ENCODE measurements at places on chromosomes 3 and 15. TPM values are rescaled to one million over a fixed set of nuclear protein-coding genes. Genes with fewer than 3 reads are reported as not detected.

DNA sequence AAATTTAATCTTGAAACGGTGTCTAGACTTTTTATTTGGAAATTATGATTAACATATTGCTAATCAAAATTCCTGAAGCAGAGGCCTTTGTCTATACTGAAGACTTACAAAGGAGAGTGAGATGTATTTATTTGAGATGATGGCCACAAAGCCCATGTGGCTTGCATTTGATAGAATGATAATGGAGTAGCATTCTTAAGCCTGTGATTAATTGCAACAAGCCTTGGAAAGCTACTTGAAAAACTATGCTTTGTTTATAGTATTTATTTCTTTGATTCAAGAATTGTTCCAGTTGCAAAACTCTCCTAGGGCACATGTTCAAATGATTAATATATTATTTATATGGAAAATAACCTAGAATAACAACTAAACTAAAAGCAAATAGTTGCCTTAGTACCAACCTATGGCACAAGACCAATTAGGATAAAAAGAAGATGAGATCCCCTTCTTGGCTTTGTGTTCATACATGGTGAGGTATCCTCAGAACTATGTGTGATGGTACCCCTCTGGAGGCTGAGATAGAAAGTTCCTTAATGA, 244.1 kb upstream of the TBL1XR1 start:
- DNase-seq = no peak

GRCh38 chr3:129106320-129106719, 15.3 kb downstream of the RAB43 start:
- no peak for DNase-seq

GRCh38 chr3:136716629-136717028, 35.5 kb downstream of the STAG1 start:
- no peak for DNase-seq

GRCh38 chr3:50620420-50620819, 3.5 kb downstream of the MAPKAPK3 start:
- no peak for DNase-seq

GRCh38 chr15:39864116-39864515, 56.0 kb downstream of the GPR176 start:
- no peak for DNase-seq

DNA sequence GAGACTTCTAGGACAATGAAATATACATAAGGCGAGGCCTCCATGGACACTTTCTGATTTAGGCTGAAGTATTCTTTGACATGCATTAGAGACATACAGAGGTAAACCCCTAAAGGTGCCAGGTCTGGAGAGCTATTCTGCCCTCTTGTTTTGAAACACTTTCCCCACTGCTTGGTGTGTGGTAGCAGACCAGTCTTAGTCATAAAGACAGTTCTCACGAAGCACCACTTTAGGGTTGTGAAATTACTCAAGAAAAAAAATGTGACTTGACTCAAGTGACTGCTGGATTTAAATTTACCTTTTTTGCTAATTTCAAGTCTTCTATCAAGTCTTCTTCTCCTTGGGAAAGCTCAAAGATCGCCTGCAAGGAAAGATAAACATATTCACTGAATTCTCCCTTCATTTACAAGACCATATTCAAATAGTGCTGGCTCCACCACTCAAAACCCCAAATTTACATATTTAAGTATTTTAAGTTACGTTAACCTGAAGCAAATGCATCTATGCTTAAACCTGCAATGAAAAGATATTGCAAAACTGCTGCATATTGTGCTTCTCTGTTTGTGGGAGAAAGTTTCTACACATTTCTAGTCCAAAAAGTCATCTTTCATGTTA, 48.4 kb downstream of the ARHGEF3 start:
- DNase-seq = no peak

GRCh38 chr3:14845826-14846225, 27.1 kb downstream of the FGD5 start:
- no peak for DNase-seq

GRCh38 chr15:41862515-41863116, 24.0 kb downstream of the PLA2G4B start:
- no peak for DNase-seq

- no peak for DNase-seq
Measured at GRCh38 chr3:188206787-188207186, 52.8 kb downstream of the LPP start.

DNA sequence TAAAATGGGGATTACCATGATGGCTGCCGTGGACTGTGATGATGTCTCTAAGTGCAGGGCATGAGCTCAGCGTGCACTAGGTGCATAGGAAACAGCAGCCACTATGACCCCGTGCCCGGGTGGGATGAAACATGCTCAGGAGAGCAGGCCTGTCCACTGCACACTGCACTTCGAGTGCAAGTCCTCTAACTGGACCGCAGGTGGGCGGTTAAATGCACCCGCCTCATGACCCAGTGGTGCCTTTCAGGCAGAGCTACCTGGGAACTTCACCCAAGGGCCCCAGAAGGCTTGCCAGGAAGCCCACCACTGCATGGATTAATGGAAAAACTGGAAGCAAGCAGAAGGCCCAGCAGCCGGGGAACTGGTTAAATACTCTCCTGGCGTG, 34.0 kb downstream of the PRKCD start:
- no peak for DNase-seq

GRCh38 chr3:190533511-190534281, 19.8 kb downstream of the IL1RAP start:
- peak; percentile 96 for DNase-seq

- no peak for DNase-seq
Measured at GRCh38 chr3:136186344-136186743, 9.8 kb downstream of the MSL2 start.

GRCh38 chr3:74897006-74897405, 282.5 kb upstream of the CNTN3 start:
- no peak for DNase-seq

- DNase-seq = no peak
Measured at GRCh38 chr3:112856537-112856936, 9.9 kb upstream of the CD200R1L start.

DNA sequence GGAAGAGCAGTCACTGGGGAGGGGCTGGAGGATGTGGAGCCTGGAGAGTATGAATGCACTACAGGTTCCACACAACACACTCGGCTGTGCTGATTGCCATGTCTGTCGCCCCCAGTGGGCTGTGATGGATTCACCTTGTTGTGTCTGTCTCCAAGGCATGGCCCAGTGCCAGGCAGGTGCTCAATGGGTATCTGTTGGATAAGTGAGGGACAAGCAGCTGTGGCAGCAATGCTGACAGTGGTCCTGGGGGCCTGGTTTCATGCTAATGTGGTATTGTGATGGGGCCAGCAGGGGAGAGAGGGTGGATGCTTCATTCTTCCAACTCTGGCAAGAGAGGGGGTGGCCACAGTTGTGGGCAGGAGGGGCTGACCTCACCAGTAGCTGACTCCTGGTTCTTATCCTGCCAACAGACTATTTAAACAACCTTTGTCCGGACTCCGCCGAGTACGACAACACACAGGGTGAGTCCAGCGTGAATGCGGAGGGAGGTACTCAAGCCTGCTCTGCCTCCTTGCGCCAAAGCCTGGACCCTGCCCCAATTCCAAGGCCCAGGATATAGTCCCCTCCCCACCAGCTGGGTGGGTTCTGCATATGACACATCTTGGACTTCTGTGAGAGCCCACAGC, 47.3 kb upstream of the NR2C2 start:
- no peak for DNase-seq

GRCh38 chr3:129432036-129432435, 3.6 kb upstream of the EFCAB12 start:
- no peak for DNase-seq

- DNase-seq = no peak
Measured at GRCh38 chr15:31974154-31974794, 56.0 kb upstream of the CHRNA7 start.

DNA sequence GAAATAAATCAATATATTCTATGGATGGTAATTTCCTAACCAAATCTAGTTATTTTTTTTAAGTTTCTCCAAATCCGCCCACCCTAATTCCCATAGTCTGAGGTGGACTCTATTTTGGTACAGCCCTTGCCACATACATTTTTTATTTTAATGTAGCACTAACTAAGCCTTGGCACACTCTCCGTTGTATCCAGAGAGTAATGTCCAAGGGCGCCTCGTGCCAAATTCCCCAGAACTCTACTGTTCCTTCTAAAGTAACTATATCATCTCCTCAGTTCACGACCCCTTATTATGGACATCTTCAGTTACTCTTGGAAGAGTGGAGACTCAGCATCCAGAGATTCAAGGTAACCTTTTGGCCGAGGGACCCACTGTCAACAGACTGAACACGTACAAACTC, 1.3 kb downstream of the VGLL3 start:
- no peak for DNase-seq

GRCh38 chr3:30457726-30458125, 148.7 kb upstream of the TGFBR2 start:
- DNase-seq = no peak

DNA sequence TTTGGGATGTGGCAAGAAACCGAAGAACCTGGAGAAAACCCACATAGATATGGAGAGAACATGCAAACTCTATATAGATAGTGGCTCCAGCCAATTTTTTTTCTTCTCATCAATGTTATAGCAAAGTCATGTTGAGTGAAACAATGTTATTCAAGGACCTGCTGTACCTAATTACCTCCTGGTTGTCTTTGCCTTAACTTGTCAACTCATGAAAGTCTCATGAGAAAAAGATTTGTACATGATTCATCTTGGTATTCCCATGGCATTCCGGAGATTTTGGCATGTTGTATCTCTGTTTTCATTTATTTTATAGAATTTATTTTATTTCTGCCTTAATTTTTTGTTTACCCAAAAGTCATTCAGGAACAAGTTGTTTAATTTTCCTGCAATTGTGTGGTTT, 303.8 kb upstream of the CDIN1 start:
- no peak for DNase-seq

GRCh38 chr15:98775498-98776230, 127.3 kb downstream of the IGF1R start:
- no peak for DNase-seq

DNA sequence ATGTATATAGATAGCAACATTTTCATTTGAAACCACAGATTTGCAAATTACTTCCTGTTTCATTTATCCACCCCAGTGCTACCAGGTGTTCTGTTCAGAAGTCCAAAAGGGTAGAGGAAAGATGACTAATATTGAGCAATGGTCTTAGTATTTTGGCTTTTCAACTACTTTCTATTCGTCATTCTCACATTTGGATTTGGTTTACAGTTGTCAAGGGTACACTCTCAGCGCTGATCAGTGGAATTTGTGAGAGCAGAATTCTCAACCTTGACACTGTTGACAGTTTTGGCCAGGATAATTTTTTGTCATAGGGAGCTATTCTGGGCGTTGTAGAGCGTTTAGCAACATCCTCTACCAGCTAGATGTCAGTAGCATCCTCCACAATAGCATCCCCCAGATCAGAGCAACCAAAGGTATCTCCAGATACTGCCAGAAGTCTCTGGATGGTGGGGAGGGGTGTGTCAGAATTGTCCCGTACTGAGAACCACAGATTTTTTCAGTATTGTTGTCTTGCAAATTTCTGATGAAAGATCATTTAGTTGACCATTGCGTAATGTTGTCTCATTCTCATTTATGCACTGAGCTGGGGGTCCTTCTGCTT, 4.2 kb downstream of the HMCES start:
- no peak for DNase-seq

DNA sequence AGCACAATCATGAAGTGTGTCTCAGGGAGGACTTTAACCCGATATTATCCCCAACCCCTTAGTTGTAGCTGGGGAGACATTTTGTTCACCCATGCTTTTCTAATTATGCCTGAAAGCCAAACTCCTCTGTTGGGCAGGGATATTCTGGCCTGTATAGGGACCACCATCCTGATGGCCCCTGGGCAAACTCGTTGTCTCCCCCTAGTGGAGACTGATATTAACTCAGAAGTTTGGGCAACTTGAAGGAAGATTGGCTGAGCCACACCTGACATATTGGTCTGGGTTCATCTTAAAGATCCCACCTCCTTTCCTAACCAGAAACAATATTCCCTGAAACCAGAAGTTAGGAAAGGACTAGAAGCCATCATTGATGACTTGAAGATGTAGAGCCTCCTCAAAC, 42.3 kb downstream of the TM4SF18 start:
- DNase-seq = no peak

- DNase-seq = no peak
Measured at GRCh38 chr3:1955750-1956149, 142.9 kb upstream of the CNTN4 start.

GRCh38 chr15:62740141-62741004, 302.2 kb upstream of the TPM1 start:
- DNase-seq = no peak

GRCh38 chr3:112765531-112765930, 81.1 kb downstream of the CD200R1L start:
- no peak for DNase-seq

DNA sequence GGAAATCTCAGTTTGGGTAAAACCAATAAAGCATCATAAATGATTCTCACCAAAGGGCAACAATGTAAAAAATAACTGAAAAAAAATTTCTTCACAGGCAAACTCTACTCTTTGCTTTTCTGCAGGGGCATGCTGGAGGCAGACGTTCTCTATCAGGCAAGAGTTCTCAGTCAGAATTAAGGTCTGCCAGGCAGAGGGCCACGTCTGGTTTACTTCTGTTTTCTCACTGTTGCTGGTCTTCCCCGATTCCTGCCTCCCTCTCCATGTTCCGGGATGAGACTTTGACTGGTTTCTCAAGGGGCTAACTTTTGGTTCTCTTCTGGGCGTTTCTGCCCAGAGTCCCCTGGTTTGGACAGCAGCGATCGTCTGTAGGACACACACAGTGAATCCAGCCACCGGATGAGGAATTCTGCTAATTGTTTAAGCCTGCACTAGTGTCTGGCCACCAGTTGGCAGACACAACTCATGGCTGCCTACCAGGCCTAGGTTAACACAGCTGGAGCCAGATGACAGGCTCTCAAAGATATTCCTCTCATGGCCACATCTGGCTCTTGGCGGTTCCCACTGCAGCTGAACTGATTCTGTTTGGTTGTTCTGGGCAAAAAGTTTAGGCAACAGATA, 273.1 kb downstream of the FOXP1 start:
- no peak for DNase-seq

- peak; percentile 25 for DNase-seq
Measured at GRCh38 chr3:50550079-50550736, 17.3 kb downstream of the C3orf18 start.

GRCh38 chr3:182732232-182733015, 60.9 kb upstream of the ATP11B start:
- no peak for DNase-seq

- no peak for DNase-seq
Measured at GRCh38 chr3:111047042-111047441, 24.6 kb upstream of the NECTIN3 start.

GRCh38 chr3:189944285-189945145, 176.2 kb downstream of the P3H2 start:
- no peak for DNase-seq

Gene WDR93
- total RNA-seq = not detected

Gene RTP4
- 0.78 TPM for total RNA-seq

Gene STRA6
- 3.0 TPM for total RNA-seq

Gene WDR72
- total RNA-seq = not detected

Gene NOX5
- not detected for total RNA-seq

Gene LRRC31
- total RNA-seq = not detected

Gene GOLGA6B
- total RNA-seq = not detected

Gene TLR9
- total RNA-seq = not detected

Gene AHSG
- total RNA-seq = not detected

Gene LMOD3
- total RNA-seq = not detected

Gene EXD1
- total RNA-seq = not detected

Gene ARGFX
- total RNA-seq = not detected

Gene DISP2
- total RNA-seq = 0.19 TPM

Gene TMEM207
- total RNA-seq = not detected
